GM23248 (cell line): ENCODE measurements at places on chromosomes 7 and 10.

GRCh38 chr10:128470321-128470965 lies 344.2 kb upstream of the MKI67 start:
- no peak overlapping the region for H3K4me3 ChIP-seq
- no peak overlapping the region for H3K27ac ChIP-seq
- no peak for DNase-seq
- H3K36me3 ChIP-seq: no peaks in the 10 kb centered on the region
- H3K27me3 ChIP-seq: no peaks in the 10 kb centered on the region

DNA sequence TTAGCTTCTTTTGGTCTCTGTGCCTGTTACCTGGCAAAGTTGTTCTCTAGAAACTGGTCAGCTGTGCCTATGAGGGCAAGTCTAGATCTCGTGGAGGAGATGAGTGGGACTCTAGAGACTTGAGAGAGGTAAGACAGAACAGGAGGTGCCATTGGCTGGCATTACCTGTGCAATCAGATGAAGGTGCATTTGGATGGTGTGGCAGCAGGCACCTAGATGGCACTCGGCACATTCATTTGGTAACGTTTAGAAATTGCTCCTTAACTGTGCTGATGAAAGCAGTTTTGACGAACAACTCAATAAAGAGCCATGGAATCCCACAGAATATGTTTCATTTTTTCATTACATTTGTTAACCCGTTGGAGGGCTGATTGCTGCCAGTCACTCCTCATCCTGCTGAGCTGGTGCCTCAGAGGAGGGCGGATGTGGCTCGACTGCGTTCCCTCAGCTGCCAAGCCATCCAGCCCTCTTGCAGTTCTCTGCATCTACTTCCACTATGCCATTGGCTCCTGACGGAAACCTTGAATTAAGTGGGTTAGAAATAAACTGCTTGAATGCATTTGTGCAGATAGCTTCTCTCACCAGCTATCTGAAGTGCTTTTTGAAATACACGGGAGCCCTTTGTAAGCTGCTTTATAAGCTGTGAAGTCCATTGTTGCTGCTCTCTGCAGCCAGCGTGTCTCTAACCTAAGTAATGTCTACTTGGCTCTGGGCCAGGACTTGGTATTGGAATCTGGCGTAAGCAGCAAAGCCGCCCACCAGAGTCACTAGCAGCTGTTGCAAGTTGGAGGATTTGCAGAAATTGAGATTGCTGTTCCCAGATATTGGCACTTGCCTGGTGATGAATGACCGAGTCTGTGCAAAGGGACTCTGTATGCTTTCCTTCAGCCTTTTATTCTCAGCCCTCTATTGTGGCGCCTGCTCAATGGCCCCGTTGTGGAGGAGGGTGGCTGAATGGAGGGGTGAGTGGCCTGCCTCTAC lies 87.4 kb downstream of the LRRC4 start:
- H3K4me1 ChIP-seq: peaks cover 22% of the 10 kb centered on the region
- H3K36me3 ChIP-seq: no peaks in the 10 kb centered on the region
- peak; percentile 47 for DNase-seq
- H3K27ac ChIP-seq: no peak overlapping the region
- no peaks in the 10 kb centered on the region for H3K27me3 ChIP-seq

DNA sequence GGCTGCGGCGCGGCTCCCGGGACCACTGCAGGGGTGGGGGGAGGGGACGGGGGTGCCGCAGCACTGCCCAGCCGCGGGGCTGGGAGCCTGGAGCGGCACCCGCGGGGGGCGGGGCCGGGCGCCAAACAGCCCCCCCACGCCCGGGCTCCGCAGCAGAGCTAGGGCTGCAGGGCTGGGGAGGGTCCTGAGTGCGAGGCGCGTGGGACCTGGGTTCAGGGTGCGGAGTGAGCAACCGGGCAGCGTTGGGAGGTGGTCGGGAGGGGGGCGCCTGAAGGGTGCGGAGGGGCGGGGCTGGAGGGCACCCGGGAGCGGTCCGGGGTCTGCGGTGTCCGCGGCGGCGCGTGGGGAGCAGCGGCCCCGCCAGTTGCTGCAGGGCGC lies 528 bp downstream of the CAMK2G start:
- H3K27me3 ChIP-seq: no peaks in the 10 kb centered on the region
- H3K27ac ChIP-seq: no peak overlapping the region
- H3K4me3 ChIP-seq: peak overlapping the region; percentile 78
- DNase-seq: no peak
- H3K36me3 ChIP-seq: no peaks in the 10 kb centered on the region; the same call in 1 of the 2 replicates
- H3K4me1 ChIP-seq: peaks cover 15% of the 10 kb centered on the region

GRCh38 chr7:44213206-44213876 lies 12.6 kb downstream of the YKT6 start:
- no peak overlapping the region for H3K27ac ChIP-seq
- no peak for DNase-seq
- H3K27me3 ChIP-seq: no peaks in the 10 kb centered on the region
- H3K36me3 ChIP-seq: peaks cover 38% of the 10 kb centered on the region
- H3K4me1 ChIP-seq: no peaks in the 10 kb centered on the region

DNA sequence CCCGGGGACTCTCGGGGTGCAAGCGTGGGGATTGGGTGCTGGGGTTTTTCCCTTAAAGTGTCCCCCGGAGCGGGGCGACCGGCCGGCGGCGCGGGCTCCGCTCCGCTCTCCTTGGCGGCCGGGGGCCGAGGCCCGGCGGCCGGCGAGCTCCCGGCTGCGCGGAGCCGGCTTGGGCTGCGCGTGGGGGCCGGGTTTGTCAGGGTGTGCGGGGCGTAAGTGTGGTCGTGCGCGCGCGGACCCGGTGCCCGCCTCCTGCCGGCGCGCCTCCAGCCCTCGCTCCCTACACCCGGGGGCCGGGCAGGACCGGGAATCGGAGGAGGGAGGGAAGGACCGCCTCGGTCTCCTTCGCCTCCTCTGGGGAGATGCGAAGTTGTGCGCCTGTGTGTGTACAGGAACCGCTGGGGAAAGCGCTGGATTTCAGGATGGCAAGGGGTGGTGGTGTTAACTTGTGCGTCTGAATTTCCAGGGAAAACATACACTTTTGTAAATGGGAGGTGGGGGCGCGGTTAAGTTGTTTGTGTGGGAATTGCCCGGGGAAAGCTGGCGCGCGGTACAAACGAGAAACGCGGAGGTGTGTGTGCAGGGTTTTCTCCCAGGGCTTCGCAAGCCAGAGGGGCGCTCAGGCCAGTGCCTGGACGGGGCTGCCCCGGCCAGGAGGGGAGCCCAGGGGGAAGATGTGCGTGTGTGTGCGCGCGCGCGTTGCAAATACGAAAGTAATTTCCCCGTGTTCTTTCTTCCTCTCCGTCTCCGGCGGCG lies 737 bp downstream of the ZMIZ1 start:
- H3K36me3 ChIP-seq: no peaks in the 10 kb centered on the region
- peak overlapping the region; percentile 99 for H3K4me3 ChIP-seq
- no peaks in the 10 kb centered on the region for H3K27me3 ChIP-seq

- no peak for DNase-seq
- H3K4me1 ChIP-seq: peaks cover 7% of the 10 kb centered on the region
- H3K4me3 ChIP-seq: no peak overlapping the region
- H3K36me3 ChIP-seq: peaks cover 17% of the 10 kb centered on the region; the same call in 1 of the 2 replicates
- no peak overlapping the region for H3K27ac ChIP-seq
Observed at GRCh38 chr7:44673324-44673723, 66.9 kb downstream of the OGDH start.

DNA sequence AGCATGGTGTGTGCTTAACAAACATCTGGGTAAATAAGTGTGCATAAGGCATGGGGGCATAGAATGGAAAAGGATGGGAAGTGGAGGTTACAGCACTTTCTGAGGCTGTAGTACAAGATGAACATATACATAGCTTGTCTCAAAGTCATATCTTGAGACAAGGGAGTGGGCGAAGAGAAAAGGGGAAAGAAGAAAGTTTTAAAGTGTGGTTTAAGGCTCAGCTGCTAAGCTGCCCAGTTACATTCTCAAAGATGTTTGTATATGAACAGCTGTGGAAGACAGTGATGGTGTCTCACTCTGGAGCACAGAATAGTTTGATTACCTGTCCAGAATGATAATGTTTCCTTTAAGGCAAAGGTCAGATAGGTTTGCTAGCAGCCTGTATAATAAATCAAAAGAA lies 61.9 kb upstream of the LANCL2 start:
- peaks cover 28% of the 10 kb centered on the region for H3K4me1 ChIP-seq
- no peak for DNase-seq
- H3K4me3 ChIP-seq: no peak overlapping the region
- H3K36me3 ChIP-seq: no peaks in the 10 kb centered on the region
- no peak overlapping the region for H3K27ac ChIP-seq

GRCh38 chr7:118974836-118975235 lies 750.3 kb downstream of the ANKRD7 start:
- H3K4me1 ChIP-seq: no peaks in the 10 kb centered on the region
- no peak for DNase-seq
- H3K27ac ChIP-seq: no peak overlapping the region
- no peaks in the 10 kb centered on the region for H3K27me3 ChIP-seq
- no peaks in the 10 kb centered on the region for H3K36me3 ChIP-seq

GRCh38 chr10:75887992-75888680 lies 456.7 kb downstream of the LRMDA start:
- no peak for DNase-seq
- no peaks in the 10 kb centered on the region for H3K36me3 ChIP-seq
- H3K27me3 ChIP-seq: no peaks in the 10 kb centered on the region; the same call in 1 of the 2 replicates
- H3K4me3 ChIP-seq: no peak overlapping the region
- no peak overlapping the region for H3K27ac ChIP-seq

- H3K4me1 ChIP-seq: 0 out of 2 replicates have a peak, but pooled peaks cover 14% of the 10 kb centered on the region
- H3K36me3 ChIP-seq: no peaks in the 10 kb centered on the region
- H3K27ac ChIP-seq: no peak overlapping the region
- H3K4me3 ChIP-seq: no peak overlapping the region
- no peak for DNase-seq
Observed at GRCh38 chr7:127862525-127862924, 168.7 kb downstream of the LRRC4 start.

- no peaks in the 10 kb centered on the region for H3K27me3 ChIP-seq
- DNase-seq: peak; percentile 96
- peak overlapping the region; percentile 56 for H3K4me3 ChIP-seq
- H3K4me1 ChIP-seq: peaks cover 21% of the 10 kb centered on the region
- peak overlapping the region; percentile 94 for H3K27ac ChIP-seq
Observed at GRCh38 chr10:117609095-117609795, 66.7 kb downstream of the EMX2 start.

GRCh38 chr10:124206616-124207015 lies 113.2 kb upstream of the CHST15 start:
- no peak overlapping the region for H3K27ac ChIP-seq
- DNase-seq: peak; percentile 2
- H3K36me3 ChIP-seq: no peaks in the 10 kb centered on the region
- no peaks in the 10 kb centered on the region for H3K4me1 ChIP-seq
- H3K27me3 ChIP-seq: no peaks in the 10 kb centered on the region; the same call in 1 of the 2 replicates

DNA sequence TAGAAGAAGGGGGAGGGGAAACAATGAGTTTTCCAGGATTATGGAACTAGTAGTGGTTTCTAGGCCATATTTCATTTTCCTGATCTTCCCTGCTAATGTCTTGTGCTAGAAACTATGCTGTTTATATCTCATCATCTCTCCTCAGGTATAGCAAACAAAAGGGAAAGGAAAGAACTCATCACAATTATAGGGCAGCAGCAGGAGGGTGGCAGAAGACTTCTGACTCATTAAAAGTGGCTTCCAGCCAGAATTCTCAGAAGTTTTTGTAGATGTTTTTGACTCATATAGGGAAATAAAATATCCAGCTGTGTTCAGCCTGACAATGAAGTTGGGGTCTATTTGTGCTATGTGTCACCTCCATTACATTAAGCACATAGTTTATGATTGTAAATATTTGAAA lies 6.5 kb downstream of the AHR start:
- no peaks in the 10 kb centered on the region for H3K27me3 ChIP-seq
- H3K4me3 ChIP-seq: peak overlapping the region; percentile 86

GRCh38 chr10:117320050-117320665 lies 55.1 kb downstream of the PDZD8 start:
- no peak overlapping the region for H3K4me3 ChIP-seq
- DNase-seq: peak; percentile 62
- H3K27me3 ChIP-seq: no peaks in the 10 kb centered on the region
- no peak overlapping the region for H3K27ac ChIP-seq
- peaks cover 3% of the 10 kb centered on the region; the same call in 1 of the 2 replicates for H3K36me3 ChIP-seq

DNA sequence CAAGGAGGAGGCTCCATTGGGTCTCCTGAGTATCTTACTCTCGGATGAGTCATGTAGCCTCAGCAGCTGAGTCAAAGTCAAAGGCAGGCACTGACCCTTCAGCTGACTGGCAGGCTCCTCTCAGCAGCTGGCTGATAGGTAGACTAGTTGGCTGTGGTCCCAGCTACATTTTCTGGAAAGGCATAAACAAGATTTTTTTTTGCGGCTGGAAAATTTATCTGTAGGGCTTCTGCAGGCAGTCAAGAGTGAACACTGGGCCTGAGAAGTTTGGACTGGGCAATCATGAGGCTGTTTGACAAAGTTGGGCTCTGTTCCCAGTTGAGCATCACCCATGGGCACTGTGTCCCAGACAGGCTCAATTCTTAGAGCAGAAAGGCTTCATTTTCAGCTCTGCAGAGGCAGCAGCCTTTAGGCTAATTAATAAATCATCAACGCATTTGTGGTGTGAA lies 796.2 kb downstream of the CCSER2 start:
- no peak overlapping the region for H3K27ac ChIP-seq
- no peaks in the 10 kb centered on the region for H3K4me1 ChIP-seq
- no peaks in the 10 kb centered on the region for H3K36me3 ChIP-seq
- H3K27me3 ChIP-seq: no peaks in the 10 kb centered on the region

DNA sequence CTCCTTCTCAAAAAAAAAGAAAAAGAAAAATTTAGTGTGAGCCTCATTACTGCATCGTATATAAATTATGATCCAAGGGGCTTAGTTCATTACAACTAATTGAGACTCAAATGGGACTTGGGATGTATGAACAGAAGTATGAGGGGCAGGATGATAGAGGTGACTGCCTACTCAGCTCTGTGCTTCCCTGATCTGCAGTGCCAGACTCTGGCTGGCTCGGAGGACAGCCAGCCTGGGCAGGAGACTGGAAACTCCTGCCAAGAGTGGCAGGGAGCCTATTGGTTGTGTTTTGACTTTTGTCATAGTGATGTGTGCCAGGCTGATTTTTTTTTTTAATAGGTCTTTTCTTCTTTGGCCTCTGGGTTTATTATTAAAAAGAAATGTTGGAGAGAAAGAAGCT lies 73.8 kb upstream of the GTF2IRD1 start:
- H3K36me3 ChIP-seq: peaks cover 13% of the 10 kb centered on the region
- no peaks in the 10 kb centered on the region for H3K27me3 ChIP-seq
- H3K27ac ChIP-seq: no peak overlapping the region
- DNase-seq: peak; percentile 32
- no peaks in the 10 kb centered on the region for H3K4me1 ChIP-seq
- no peak overlapping the region for H3K4me3 ChIP-seq

DNA sequence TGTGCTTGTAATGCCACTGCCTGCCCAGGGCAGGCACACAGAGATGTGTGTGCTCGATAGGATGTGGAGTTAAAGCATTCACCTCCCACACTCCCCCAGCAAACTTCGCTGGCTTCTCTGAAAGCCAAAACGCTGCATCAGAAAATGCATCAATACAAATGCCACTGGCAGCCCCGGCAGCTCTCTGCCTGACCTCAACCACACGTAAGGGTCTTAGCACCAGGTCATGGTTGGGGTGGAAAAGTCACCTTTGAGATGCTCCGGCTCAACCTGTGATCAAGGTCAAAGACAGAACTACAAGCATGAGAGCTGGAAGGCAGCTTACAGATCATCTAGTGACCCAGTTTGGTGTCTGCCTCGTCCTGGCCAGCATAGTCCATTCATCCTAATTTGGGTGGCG lies 114.4 kb upstream of the NANOS1 start:
- H3K4me3 ChIP-seq: no peak overlapping the region
- no peak for DNase-seq
- no peak overlapping the region for H3K27ac ChIP-seq
- no peaks in the 10 kb centered on the region for H3K27me3 ChIP-seq
- H3K4me1 ChIP-seq: peaks cover 12% of the 10 kb centered on the region

GRCh38 chr7:15495170-15495569 lies 66.6 kb downstream of the AGMO start:
- H3K36me3 ChIP-seq: no peaks in the 10 kb centered on the region
- H3K4me1 ChIP-seq: no peaks in the 10 kb centered on the region
- H3K4me3 ChIP-seq: no peak overlapping the region
- no peak overlapping the region for H3K27ac ChIP-seq
